Activated T-helper 1 cell treated with Interleukin-2 at 50 U/mL for 16 hours (primary cell): ENCODE measurements at places on chromosomes 3 and 15.
A peak's percentile ranks its signal among the peaks of the same experiment; 100 is the strongest.

GRCh38 chr15:38038659-38039442, 104.4 kb downstream of the TMCO5A start:
- DNase-seq: no peak

DNA sequence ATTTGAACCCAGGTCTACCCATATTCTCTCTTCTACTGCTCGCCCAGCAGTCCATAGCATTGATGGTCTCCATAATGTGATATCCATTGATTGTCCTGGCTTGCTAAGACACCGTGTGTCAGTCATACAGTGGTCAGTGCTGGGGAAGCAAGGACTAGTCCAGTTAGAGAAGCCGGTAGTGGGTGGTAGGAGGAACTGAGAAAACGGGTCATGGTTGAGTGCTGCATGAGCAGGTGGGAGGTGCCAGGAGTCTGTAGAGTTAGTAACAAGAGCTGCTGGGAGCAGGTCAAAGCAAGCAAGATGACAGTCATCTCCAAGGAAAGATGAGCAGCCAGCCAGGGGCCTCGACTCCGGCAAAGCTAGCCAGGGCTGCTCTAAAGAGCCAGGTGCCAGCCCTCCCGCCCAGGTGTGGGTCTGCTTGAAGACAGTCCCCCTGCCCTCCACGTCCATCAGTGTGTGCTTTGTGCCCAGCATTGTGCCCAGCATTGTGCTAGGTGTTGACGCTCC, 29.5 kb upstream of the USP3 start:
- no peak for DNase-seq

GRCh38 chr15:91896341-91897055, 43.0 kb downstream of the SLCO3A1 start:
- DNase-seq: no peak

DNA sequence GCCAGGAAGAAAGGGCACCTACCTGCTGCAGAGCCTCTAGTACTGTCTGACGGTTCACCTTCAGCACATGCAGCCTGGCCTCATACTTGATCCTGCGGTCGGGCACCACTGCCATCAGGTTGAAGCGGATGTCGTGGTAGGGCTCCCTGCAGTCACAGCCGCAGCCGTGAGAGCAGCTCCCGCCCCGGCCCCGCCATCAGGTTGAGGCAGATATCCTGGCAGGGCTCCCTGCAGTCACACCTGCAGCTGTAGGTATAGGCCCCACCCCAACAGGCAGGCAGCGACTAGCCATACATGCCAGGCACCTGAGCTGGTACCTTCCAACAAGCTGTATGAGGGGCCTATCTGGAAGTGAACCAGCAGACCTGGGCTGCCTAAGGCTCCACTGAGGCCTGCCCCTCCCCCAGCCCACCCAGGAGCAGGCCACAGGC, 38.7 kb downstream of the SEMA3G start:
- DNase-seq: no peak

DNA sequence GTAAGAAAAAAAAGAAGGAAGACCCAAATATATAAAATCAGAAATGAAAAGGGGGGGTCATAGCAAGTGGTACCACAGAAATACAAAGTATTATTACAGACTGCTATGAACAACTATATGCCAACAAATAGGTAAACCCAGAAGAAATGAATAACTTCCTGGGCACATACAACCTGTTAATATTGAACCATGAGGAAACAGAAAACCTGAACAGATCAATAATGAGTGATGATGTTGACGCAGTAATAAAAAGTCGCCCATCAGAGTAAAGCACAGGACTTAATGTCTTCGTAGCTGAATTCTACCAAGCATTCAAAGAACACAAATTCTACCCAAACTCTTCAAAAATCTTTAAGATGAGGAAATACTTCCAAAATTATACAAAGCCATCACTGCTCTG, 921.6 kb upstream of the SEMA6D start:
- no peak for DNase-seq

DNA sequence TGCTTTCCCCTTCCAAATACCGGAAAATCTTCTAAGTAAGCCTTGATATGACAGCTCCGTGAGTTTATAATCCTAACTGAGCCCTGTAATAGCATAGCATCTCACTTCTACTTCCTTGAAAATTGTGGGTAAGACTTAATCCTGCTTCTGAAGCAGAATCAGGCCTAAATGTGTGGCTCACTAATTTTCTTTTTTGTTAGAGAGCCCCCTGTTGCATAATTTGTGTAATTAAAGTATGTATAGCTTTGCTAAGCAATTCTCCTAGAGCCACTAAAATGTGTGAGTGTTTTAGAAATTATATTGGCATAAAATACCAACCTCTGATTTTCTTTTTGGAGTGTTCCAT, 304.4 kb downstream of the FGF12 start:
- no peak for DNase-seq

- no peak for DNase-seq
Observed at GRCh38 chr15:74213858-74214284, 11.3 kb upstream of the STRA6 start.

GRCh38 chr15:73564255-73564654, 68.9 kb downstream of the NPTN start:
- DNase-seq: no peak

DNA sequence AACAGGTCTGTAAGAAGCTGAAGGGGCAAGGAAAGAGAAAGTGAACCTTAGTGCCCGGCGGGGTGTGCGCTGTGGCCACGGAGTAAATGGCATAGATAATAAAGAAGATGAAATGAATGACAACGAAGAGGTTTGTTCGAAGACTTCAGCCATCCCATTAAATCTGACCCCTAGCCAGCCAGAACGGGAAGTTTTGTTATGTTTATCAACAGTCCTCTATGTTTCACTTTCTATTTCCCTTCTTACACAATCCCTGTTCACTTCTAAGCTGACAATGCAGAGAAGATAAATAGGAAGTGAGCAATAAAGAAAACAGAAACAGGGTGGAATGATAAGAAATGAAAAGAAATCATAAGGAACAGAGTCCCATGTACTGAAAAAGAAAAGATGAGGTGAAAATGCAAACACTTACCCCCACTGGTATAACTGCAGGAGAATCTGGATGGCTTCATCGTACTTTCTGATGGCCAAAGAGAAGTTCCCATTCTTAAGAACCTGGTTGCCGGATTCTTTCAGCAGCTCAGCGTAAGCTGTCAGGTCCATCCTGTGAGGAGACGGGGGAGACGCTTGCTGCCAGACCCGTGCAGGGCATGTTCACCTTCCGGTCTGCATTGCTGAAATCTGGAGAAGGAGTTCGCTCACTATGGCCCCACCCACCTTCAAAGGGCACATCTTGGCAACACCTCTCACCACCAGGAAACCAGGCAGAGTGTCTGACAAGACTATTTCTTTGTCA, 36.8 kb downstream of the TRANK1 start:
- peak; percentile 53 for DNase-seq

- no peak for DNase-seq
Observed at GRCh38 chr3:47613722-47614121, 35.1 kb upstream of the CSPG5 start.

DNA sequence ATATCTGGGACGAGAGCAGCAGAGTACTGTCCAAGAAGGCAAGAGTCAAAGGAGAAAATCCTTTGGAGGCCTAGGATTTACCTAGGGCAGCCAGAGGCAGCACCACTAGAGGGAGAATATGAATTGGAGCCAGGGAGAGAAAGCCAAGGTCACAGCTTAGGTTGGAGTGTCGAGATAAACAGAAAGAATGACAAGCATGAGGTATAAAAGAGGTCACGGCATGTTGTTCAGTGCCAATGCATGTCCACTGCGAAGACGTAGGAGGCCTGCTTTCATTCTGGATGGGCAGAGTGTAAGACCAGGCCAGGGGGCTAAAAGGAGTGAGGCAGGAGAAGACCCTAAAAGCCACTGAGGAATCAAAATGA, 47.2 kb downstream of the THBS1 start:
- no peak for DNase-seq

- no peak for DNase-seq
Observed at GRCh38 chr3:152978152-152978551, 143.2 kb downstream of the P2RY1 start.

GRCh38 chr3:128584412-128585020, 66.1 kb downstream of the RPN1 start:
- no peak for DNase-seq

DNA sequence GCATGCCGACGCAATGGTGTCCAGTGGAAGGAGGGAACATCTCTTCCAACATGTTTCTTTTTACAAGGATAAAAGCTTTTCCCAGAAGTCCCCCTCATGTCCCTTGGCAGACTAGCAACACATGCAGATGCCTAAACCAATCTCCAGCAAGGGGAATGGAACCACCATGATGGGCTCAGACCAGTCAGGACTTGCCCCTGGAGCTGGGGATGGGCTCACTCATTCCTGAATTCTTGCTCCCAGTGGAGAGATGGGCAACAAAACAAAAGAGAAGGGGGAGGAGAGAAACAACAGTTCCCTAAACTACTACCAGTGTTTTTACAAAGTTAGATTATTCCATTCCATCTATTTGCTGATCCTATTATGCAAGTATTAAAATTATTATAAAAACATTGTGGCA, 76.8 kb upstream of the OXTR start:
- DNase-seq: no peak

DNA sequence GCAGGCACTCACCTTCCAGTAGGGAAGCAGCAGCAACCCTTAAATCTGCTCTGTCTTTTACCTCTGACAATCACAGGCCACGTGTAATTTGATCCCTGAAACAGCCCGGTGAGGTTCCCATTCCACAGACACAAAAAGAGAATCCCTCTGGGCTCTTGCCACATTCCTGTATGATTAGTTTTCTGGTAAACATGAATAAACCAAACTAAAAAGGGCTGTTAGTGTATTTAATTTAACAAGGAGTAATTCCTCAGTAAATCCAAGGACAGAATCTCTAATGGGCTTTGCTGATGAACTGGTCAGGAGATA, 186.9 kb downstream of the FAM43A start:
- no peak for DNase-seq

DNA sequence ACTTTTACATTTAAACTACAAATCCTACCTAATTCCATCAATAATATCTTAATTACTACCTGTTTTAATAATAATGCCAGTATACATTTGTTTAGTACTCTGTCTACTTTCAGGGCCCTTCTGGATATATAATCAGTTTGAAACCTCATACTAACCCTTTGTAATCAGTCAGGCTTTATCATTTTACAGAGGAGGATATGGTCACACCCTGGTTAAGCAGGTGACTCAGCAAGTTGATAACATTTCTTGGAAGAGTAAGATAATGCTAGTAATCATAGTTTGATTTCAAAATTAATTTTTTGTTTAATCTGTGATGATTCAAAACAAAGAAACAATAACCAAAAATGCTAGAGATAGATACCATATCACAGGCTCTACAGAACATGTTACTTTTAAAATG, 208.2 kb upstream of the MANF start:
- DNase-seq: no peak

GRCh38 chr3:169071003-169071402, 592.5 kb downstream of the MECOM start:
- DNase-seq: no peak

GRCh38 chr3:120468635-120469295, 18.0 kb upstream of the FSTL1 start:
- no peak for DNase-seq

GRCh38 chr15:91892436-91892835, 38.9 kb downstream of the SLCO3A1 start:
- DNase-seq: no peak

GRCh38 chr3:153029350-153029749, 132.7 kb upstream of the RAP2B start:
- no peak for DNase-seq

- DNase-seq: no peak
Observed at GRCh38 chr3:145175626-145176025, 985.4 kb downstream of the PLOD2 start.

DNA sequence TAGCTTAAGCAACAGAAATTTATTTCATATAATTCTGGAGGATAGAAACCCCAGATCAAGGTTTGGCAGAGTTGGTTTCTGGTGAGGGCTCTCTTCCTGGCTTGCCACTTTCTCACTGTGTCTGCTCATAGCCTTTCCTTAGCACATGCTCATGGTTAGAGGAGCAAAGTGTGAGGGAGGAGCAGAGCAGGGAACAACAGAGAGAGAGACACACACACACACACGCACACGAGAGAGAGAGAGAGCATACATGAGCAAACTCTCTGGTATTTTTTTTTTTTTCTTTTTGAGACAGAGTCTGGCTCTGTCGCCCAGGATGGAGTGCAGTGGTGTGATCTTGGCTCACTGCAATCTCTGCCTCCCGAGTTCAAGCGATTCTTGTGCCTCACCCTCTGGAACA, 36.8 kb upstream of the ZDHHC23 start:
- no peak for DNase-seq

GRCh38 chr3:105260385-105260784, 106.3 kb upstream of the ALCAM start:
- no peak for DNase-seq

DNA sequence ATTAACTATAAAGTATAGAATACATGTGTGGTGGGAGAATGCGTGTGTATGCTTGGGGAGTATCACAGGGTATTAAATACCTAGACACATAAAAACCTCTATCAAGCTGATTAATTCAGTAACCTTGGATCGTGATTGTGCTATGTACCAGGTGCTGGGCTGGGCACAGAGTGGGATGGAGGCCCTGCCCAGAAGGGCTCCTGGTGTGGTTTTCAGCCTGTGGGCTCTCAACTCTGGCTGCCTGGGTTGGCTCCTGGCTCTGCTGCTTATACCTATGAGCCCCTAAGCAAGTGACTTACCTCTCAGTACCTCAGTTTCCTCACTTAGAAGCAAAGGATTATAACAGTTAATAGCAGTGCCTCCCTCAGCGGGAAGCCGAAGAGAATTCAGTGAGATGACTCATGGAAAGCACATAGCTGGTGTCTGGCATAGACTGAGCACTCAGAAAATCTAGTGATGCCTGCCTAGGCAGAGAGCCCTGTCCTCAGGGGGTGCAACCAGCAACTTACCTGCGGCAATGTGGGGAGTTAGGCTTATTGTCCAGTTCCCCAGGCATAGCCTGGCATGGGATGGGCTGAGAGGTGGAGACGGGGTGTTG, 90.6 kb upstream of the MYZAP start:
- DNase-seq: no peak

GRCh38 chr3:23253214-23253613, 50.1 kb downstream of the UBE2E2 start:
- no peak for DNase-seq

DNA sequence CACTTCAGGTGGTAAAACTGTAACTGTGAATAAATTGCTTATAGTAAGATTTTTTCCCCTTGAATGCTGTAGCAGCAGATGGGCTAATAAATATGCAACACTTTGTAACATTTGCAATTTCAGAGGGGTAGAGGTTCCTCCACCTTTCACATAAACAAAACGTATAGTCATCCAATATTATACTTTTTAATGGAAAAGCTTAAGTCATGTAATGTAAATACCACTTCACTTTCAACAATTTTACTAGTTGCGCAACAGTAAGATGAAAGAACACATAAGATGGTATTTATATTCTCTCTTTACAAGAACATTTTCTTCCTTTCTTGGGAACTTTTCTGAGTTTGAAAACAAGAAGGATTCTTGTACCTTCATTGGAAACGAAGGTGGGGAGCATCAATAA, 56.6 kb upstream of the FAM3D start:
- DNase-seq: no peak

- no peak for DNase-seq
Observed at GRCh38 chr15:61138156-61138555, 90.9 kb downstream of the RORA start.
